ENCODE measurements at places on chromosomes 3 and 15.

DNA sequence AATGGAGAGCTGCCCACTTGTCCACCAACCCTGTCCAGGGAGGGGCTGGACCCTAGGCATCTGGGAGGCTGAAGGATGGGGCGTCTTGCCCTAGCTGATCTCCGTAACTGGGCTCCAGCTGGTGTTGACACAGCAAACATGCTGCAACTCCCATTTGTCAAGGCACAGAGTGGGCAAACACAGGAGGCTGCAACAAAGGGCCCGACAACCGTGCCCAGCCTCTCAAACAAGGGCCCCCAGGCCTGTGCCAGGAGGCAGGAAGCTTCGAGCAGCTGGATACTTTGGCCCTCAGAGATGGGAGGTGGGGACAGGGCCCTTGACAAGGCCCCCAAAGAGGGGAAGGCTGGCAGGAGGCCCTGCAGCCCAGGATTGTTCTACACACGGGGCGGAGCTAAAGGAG lies 64.2 kb upstream of the TMEM115 start:
- DNase-seq = no peak

DNA sequence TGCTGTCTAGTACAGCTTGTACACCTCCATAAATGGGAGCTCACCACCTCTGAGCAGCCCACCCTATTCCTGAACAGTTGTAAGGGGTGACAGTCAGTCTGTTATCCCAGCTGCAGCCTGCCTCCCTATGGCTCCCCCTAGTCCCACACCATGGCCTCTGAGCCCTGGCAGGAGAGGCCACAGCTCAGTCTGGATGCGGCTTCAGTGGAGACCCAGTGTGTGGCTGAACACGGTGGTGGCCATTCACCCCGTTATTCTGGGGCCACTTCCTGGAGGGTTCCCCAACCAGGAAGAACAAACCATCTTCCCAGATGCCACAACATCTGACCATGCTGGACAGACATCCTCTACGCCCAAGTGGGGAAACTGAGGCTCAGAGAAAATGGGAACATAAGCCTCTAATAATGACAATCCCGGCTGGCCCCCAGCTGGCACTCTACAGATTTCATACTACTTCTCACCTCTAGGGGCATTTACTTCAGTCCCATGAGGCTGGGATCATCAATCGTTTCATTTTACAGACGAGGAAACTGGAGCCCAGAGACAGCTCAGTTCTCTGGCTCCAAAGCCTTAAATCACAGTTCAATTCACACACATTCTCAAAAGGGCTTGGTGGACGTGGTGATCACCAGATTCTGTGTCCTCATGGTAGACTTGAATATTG lies 9.2 kb upstream of the GRIP2 start:
- peak; percentile 50 for DNase-seq

DNA sequence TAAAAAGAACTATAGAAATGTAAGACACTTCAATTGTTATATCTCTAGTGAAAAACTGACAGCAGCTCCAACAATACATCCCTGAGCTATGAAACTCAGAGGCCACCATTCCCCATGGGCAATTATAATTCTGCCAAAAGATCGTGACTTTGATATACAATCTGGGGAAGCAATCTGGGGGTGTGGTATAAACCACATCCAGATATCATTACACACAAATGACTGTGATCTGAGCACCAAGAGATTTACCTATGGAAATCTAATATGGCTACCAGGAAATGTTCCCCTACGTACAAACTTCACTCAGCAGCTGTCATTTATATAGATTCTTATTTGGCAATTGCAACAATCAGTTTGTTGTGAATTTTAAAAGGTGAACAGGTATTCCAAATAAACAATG lies 110.3 kb downstream of the FRMD5 start:
- no peak for DNase-seq

- DNase-seq = no peak
Measured at GRCh38 chr3:13272831-13273603, 147.1 kb downstream of the NUP210 start.

Data from AG20443 (cell line).